Right atrium auricular region (tissue), 2 donors: ENCODE measurements at places on chromosomes 7 and 10. TPM values are rescaled to one million over a fixed set of nuclear protein-coding genes. Genes with fewer than 3 reads are reported as not detected.

DNA sequence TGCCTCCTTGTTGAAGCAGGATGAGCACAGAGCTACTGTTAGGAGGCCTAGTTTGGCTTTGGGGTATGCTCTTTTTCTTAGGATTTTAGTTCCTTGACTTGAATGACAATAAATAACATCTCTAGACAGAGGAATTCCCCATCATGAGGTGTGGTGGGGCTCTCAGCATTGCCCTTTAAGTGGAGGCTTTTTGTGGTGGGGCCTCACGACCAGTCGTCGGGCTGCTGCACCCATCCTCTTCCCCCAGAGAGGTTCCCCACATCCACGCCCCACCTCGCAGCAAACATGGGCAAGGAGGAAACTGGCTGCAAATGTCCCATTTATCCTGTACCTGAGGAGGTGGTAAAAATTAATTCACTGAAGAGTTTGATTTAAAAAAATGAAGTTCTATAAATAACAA lies 36.1 kb upstream of the TARP start:
- no peak overlapping the region for H3K4me3 ChIP-seq
- H3K4me1 ChIP-seq = no peaks in the 10 kb centered on the region
- no peak for DNase-seq

DNA sequence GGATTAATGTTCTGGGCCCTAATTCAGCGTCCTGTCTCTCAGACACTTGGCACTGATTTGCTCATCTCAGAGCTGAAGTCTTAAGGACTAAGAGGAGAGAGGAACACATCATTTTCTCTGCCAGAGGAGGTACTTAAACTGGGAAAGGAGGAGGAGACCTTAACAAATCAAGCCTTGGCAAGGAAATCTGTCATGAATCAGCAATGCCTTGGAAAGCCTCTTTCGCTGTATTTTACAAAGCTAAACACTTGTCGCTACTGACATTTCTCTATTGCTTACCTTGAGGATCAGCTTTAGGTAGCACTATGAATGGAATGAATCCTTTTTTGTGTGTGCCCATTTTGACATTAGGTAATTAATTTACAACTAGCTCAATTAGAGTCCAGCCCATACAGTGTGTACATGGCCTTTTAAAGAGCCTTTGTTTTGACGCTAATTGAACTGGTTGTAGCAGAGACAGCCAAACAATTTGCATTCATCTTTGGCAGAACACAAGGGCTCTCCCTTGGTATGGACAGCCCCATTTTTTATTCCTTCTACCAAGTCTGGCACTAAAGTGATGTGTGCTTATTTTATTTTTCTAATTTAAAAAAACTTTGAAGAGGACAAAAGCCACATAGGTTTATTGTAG lies 37.4 kb downstream of the AUTS2 start:
- H3K36me3 ChIP-seq = no peaks in the 10 kb centered on the region
- no peak overlapping the region for H3K27ac ChIP-seq
- H3K4me1 ChIP-seq = no peaks in the 10 kb centered on the region

GRCh38 chr7:122383934-122384333 lies 79.4 kb upstream of the FEZF1 start:
- no peak overlapping the region for H3K4me3 ChIP-seq
- H3K36me3 ChIP-seq = no peaks in the 10 kb centered on the region
- H3K27ac ChIP-seq = no peak overlapping the region
- H3K4me1 ChIP-seq = no peaks in the 10 kb centered on the region
- no peak for DNase-seq
- H3K27me3 ChIP-seq = no peaks in the 10 kb centered on the region

GRCh38 chr7:15610503-15610902 lies 48.7 kb upstream of the AGMO start:
- H3K4me3 ChIP-seq = no peak overlapping the region
- H3K36me3 ChIP-seq = no peaks in the 10 kb centered on the region
- no peak overlapping the region for H3K27ac ChIP-seq
- DNase-seq = no peak
- H3K27me3 ChIP-seq = no peaks in the 10 kb centered on the region

The HEPACAM2 gene
- total RNA-seq = not detected

The AGR2 gene
- not detected for total RNA-seq

The IDI2 gene
- not detected for total RNA-seq

DNA sequence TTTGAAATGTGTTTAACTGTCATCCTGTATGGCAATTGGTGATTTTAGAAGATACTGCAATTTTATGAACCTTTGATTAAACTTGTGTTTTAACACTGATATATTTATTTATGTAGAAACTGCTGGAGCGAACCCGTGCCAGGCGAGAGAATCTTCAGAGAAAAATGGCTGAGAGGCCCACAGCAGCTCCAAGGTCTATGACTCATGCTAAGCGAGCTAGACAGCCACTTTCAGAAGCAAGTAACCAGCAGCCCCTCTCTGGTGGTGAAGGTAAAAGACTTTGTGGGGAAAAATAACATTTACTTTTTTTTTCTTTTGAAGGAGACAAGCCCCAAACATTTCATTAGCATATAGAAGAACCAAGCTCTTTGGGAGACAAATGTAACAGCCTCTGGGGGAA lies 6.5 kb downstream of the ANLN start:
- no peak for DNase-seq
- H3K27me3 ChIP-seq = no peaks in the 10 kb centered on the region
- no peaks in the 10 kb centered on the region for H3K36me3 ChIP-seq
- H3K4me1 ChIP-seq = peaks cover 6% of the 10 kb centered on the region
- no peak overlapping the region for H3K4me3 ChIP-seq

DNA sequence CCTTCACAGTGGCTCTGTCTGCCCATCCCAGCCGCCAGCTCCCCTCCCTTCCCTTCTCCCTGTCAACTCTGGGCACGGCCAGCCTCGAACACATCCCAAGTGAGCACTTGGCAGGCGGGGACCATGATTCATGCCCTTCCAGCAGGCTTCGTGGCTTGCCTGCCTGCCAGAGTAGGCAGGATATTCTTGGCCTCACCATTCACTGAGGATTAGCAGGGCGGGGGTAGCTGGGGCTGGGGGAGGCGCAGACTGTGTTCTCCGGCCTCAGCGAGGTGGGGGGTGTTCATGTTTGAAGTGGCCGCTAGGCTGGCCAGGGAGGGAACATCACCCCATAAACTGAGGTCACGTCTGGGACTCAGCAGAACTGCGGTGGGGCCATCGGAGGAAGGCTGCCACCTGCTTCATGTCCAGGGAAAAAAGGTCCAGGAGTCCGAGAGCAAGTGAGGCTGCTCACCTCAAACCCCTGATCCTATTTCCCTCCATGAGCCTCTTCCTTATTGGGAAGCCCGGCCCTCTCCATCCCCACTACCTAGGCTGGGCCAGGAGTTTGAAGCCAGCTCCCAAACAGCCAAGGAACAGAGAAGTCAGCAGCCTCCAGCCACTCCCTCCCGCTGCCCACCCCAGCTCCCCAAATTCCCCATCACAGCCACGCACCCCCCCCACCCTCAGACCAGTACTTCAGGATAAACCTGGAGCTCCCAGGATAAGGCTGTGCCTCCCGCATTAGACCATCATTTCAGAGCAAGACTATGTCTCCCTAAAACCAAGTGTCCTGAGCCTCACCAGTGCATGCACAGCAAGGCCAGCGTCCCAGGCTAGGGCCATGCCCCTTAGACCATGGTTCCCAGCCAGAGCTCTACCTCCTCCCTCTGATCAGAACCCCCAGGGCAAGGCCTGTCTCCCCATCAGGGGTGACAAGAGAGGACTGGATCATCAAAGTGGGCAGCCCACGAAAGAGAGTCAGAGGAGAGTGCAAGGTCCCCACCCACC lies 42.8 kb upstream of the RABGEF1 start:
- H3K4me1 ChIP-seq = no peaks in the 10 kb centered on the region
- no peaks in the 10 kb centered on the region for H3K36me3 ChIP-seq
- no peak overlapping the region for H3K4me3 ChIP-seq
- H3K27me3 ChIP-seq = no peaks in the 10 kb centered on the region

- no peaks in the 10 kb centered on the region for H3K27me3 ChIP-seq
- H3K4me1 ChIP-seq = no peaks in the 10 kb centered on the region
- H3K4me3 ChIP-seq = no peak overlapping the region
- no peak overlapping the region for H3K27ac ChIP-seq
Measured at GRCh38 chr10:69665474-69666320, 35.6 kb downstream of the FAM241B start.

DNA sequence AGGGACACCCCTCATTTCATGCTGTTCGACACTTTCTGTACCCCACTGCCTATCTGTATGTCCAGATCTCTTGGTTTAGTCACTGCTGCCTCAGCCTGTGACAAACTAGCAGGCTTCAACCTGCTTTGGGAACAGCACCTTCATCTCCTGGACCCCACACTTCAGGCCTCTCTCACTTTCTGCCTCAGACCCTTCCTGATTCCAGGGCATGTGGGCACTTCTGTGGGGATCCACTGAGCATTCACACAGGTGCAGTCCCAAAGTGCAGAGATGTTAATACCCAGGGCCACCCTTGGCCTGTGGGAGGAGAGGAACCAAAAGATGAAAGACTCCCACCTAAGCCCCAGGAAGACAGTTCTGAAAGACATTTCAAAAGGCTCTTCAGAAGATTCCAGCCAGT lies 29.4 kb upstream of the C10orf71 start:
- peaks cover 32% of the 10 kb centered on the region for H3K4me1 ChIP-seq
- peak; percentile 46 for DNase-seq
- H3K27me3 ChIP-seq = no peaks in the 10 kb centered on the region
- no peak overlapping the region for H3K4me3 ChIP-seq

GRCh38 chr10:87915989-87916388 lies 52.6 kb downstream of the PTEN start:
- no peak for DNase-seq
- H3K36me3 ChIP-seq = no peaks in the 10 kb centered on the region
- H3K27ac ChIP-seq = no peak overlapping the region
- peaks cover 41% of the 10 kb centered on the region for H3K4me1 ChIP-seq
- H3K4me3 ChIP-seq = no peak overlapping the region

GRCh38 chr10:88521791-88522190 lies 61.3 kb downstream of the RNLS start:
- no peaks in the 10 kb centered on the region for H3K36me3 ChIP-seq
- no peaks in the 10 kb centered on the region for H3K4me1 ChIP-seq
- H3K27ac ChIP-seq = no peak overlapping the region

The MUC3A gene
- 0.24 TPM for total RNA-seq

- no peak for DNase-seq
- no peaks in the 10 kb centered on the region for H3K36me3 ChIP-seq
- H3K4me3 ChIP-seq = no peak overlapping the region
Measured at GRCh38 chr10:113562704-113563103, 9.9 kb downstream of the HABP2 start.

The LIPN gene
- total RNA-seq = not detected

- H3K4me3 ChIP-seq = no peak overlapping the region
- no peaks in the 10 kb centered on the region for H3K4me1 ChIP-seq
- H3K36me3 ChIP-seq = no peaks in the 10 kb centered on the region
- H3K27ac ChIP-seq = no peak overlapping the region
- DNase-seq = no peak
- no peaks in the 10 kb centered on the region for H3K27me3 ChIP-seq
Measured at GRCh38 chr7:16727736-16728135, 25.8 kb upstream of the TSPAN13 start.

The OPN1SW gene
- total RNA-seq = not detected

DNA sequence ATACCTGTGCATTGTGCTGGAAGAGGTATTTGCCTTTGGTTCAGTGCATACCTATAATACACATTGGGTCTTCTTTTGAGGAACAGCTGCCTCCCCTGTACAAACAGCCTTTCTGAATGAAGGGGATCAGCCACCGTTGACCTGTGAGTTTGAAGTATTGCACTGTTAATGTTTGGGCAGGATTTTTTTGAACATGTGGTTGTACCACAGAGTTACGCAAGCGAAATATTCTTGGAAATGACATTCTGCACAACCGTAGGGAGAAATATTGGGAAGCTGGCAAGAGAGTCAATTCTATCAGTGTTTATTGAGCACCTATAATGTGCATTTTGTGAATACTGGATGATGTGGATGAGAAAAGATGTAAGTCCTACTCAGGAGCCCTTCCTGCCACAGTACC lies 270.6 kb downstream of the AUTS2 start:
- H3K4me1 ChIP-seq = peaks cover 15% of the 10 kb centered on the region
- H3K27ac ChIP-seq = no peak overlapping the region
- no peaks in the 10 kb centered on the region for H3K27me3 ChIP-seq
- H3K36me3 ChIP-seq = no peaks in the 10 kb centered on the region
- no peak overlapping the region for H3K4me3 ChIP-seq
- DNase-seq = no peak

DNA sequence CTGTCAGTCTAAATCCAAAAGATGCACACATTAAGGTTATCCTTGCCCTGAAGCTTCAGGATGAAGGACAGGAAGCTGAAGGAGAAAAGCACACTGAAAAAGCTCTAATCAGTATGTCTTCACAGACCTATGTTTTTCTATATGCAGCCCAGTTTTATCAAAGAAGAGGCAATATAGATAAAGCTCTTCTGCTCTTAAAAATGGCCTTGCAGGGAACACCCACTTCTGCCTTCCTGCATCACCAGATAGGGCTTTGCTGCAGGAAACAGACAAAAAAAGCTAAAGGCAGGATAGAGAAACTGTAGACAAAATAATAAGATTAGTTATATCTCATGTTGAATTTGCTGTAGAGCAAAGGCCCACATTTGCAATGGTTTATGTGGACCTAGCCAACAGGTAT lies 14.9 kb upstream of the IFIT1B start:
- no peak for DNase-seq
- H3K36me3 ChIP-seq = no peaks in the 10 kb centered on the region
- no peaks in the 10 kb centered on the region for H3K4me1 ChIP-seq
- H3K27ac ChIP-seq = no peak overlapping the region
- H3K4me3 ChIP-seq = no peak overlapping the region

DNA sequence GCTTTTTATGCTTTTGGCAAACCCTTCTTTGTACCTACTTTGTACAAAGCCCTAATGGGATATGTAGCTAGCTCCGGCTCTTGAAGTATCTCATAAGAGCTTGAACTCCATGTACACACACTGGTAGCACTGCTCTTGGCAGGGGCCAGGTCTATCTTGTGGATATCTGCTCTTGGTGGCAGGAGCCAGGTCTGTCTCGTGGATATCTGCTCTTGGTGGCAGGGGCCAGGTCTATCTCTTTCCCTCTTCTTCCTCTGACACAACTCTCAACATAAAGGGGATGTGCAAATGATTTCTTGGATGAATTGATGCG lies 91.9 kb downstream of the WNT2 start:
- no peak for DNase-seq
- H3K4me1 ChIP-seq = no peaks in the 10 kb centered on the region
- no peaks in the 10 kb centered on the region for H3K27me3 ChIP-seq
- no peak overlapping the region for H3K4me3 ChIP-seq
- no peaks in the 10 kb centered on the region for H3K36me3 ChIP-seq

The PLXDC2 gene
- 24.0 TPM for total RNA-seq

DNA sequence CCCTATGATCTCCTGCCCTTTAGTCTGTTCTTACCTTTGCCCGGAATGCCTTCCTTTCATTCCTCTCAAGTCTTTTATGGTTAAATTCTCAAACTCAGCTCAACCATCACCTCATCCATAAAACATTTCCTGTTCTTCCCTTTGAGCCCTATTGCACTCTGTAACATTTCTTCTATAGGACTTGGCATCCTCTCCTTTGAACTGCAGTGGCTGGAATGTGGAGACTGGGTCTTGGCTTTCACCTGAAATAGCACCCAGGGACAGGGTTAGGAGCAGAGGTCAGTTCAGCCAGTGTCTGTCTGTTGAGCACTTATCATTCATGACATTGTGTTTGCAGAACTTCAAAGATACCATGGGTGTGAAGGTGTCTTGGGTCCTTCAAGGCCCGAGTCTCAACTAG lies 7.2 kb downstream of the NFE2L3 start:
- H3K27ac ChIP-seq = no peak overlapping the region
- no peaks in the 10 kb centered on the region for H3K4me1 ChIP-seq
- no peak overlapping the region for H3K4me3 ChIP-seq
- no peaks in the 10 kb centered on the region for H3K36me3 ChIP-seq

- no peaks in the 10 kb centered on the region for H3K27me3 ChIP-seq
- H3K4me3 ChIP-seq = no peak overlapping the region
- DNase-seq = no peak
- no peaks in the 10 kb centered on the region for H3K4me1 ChIP-seq
- no peaks in the 10 kb centered on the region for H3K36me3 ChIP-seq
- no peak overlapping the region for H3K27ac ChIP-seq
Measured at GRCh38 chr10:22491480-22491879, 146.2 kb downstream of the SPAG6 start.
